ENCODE measurements at places on chromosomes 5 and 9.
A peak's percentile ranks its signal among the peaks of the same experiment; 100 is the strongest.

DNA sequence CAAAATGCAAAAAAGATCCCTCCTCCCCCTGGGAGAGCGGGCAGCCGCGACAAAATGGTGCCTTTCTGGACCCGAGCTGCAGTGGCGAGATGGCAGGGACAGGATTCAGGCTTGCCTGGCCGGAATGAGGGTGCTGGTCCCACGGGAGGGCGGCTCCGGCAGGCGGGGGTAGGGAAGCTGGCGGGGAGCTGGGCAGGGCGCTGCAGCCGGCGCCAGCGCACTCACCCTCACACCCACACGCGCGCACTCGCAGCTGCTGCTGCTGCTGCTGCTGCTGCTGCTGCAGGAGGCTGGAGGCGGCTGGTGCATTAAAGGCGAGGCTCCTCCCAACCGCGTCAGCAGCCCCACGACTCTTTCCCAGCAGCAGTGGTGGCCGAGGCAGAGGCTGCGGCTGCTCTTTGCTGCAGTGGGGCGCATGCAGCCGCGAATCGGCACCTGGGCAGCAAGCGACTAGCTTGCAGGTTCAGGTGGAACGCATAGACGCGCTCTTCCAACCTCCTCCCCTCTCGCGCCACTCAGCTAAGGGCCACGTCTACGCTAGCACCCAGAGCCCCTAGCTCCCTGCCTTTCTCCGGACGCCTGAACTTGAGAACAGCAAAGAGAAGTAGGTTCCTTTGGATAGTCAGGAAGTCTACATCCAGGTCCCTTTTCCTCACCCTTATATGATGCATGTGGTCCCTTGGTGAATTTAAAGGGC is at the start of gene PPP2R2B:
PPP2R2B (minus strand) TSS at position 282 of the 697 bp plus-strand sequence.
- peak; percentile 2 for DNase-seq

DNA sequence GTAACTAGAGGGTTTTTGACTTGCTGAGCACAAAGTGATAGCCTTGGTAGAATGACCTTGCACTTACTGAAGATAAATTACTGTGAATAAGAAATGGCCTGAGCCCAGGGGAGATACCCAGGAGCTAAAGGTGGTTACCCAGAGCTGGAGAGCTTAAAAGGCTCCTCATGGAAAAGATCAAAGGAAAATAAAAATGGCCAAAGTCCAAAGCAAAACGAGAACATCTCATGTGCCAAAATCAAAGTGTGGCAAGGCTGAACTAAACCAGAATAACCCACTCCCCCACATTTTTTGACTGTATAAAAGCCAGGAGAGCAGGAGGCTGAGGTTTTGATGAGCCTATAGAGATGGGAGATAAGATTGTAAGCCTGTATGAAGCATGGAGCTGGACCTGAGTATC is 14.4 kb downstream of the IDNK start:
- DNase-seq: no peak

- DNase-seq: no peak
Observed at GRCh38 chr5:35461530-35461929, 156.1 kb upstream of the SPEF2 start.

GRCh38 chr5:86029308-86029707 is 588.4 kb upstream of the COX7C start:
- no peak for DNase-seq

GRCh38 chr5:13993926-13994325 is 49.4 kb upstream of the DNAH5 start:
- DNase-seq: no peak

- DNase-seq: no peak
Observed at GRCh38 chr9:138021251-138022056, 143.9 kb downstream of the CACNA1B start.

DNA sequence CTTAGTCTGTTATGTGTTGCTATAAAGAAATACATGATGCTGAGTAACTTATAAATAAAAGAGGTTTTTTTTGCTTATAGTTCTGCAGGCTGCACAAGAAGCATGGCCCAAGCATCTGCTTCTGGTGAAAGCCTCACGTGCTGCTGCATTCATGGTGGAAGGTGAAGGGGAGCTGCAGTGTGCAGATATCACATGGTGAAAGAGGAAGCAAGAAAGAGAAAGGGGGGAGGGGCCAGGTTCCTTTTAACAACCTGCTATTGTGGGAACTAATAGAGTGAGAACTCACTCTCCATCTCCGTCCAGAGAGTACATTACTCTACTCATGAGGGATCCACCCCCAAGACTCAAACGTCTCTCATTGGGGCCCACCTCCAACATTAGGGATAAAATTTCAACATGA is 12.5 kb upstream of the PARP8 start:
- DNase-seq: no peak

GRCh38 chr5:168415401-168415800 is 70.9 kb upstream of the RARS1 start:
- no peak for DNase-seq

- no peak for DNase-seq
Observed at GRCh38 chr5:15966066-15966640, 213.4 kb downstream of the MARCHF11 start.

GRCh38 chr9:111231801-111232580 is 98.0 kb downstream of the OR2K2 start:
- DNase-seq: no peak

DNA sequence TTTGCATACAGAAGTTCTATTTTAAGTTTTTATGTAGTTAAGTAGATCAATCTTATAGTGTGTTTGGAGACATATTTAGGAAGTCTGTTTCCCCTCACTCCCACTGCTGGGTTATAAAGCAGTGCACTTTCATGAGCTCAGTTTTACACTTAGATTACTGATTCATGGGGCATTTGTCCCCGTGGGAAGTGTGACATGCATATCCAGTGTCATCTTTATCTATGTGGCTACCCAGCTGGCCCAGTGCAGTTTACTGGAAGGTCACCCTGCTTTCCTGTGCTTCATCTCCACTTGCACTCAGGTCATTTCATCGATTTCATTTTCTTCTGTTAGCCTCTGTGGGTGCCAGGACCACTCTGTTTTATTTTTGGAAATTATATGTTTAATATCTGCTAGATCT is 49.1 kb downstream of the ADCY2 start:
- no peak for DNase-seq

DNA sequence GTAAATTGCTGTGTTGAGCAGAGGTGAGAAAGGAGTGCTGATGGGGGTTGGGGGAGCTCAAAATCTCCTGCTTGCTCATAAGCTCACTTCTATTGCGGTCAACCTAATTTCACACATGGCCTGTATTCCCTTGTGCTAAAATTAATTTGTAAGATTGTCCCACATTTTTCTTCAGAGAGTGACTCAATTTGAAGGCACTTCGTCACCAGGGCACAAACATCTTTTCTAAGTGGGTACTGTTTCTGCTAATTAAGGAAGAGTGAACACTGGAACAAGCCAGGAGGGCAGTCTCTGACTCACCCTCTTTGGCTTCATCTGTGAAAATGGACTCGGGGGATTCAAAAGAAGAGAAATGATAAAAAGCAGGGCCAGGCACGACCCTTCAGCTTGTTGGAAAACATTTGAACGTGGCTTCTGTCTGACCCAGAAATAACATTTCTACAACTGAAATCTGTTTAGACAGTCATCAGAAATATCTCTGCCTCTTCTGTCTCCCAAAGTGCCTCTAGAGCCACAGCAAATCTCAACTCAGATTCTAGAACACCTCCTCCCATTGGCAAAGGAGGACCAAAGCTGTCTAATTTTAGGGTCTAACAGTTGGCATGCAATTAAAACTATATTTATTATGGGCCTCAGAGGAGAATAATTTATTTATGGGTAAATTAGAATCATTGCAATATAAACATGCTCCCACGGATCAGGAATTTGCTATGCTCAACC is 49.8 kb downstream of the FEM1C start:
- DNase-seq: peak; percentile 22

DNA sequence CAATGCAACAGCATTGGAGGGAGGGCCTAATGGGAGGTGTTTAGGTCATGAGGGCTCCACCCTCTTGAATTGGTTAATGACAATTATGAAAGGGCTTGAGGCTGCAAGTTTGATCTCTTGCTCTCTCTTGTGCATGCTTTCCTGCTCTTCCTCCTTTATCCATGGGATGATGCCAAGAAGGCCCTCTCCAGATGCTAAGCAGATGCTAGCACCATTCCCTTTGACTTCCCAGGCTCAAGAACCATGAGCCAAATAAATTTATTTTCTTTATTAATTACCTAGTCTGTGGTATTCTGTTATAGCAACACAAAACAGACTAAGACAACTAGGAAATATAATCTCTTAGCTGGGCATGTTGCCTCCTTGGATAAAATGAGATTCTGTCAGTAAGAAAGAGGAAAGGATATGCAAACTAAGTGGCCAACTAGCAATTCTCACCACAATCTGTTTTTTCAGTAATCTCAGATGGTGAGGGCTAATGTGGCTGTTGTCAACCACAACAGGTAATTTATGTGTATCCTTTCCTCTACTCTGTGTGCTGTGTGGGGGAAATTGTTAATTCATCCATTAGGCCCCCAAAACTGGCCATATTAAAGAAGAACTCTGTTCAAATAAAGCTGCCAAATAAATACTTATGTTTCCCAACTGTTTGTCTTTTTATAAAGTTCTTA is 269.1 kb upstream of the CD180 start:
- peak; percentile 7 for DNase-seq

DNA sequence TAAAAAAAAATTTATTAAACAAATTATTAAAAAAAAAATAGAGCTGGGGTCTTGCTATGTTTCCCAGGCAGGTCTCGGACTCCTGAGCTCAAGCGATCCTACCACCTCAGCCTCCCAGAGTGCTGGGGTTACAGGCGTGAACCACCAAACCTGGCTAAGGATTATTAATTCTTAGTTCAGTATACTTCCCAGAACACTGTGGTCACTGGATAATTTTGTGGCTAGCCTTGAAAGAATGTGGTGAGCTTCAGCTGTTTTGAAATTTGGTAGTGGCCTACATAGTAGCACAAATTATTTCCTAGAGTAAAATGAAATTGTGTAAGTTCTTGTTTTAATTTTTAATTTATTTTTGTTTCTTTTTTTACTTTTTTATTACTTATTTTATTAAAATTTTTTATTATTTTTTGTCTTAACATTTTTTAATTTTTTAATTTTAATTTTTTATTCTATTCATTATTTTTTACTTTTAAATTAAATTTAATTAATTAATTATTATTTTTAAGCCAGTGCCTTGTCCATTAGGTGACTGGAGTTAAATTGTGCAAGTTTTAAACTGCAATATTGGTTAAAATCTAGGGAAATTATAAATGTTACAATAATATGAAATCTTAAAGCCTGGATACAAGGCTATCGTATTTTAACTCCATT is 23.0 kb downstream of the ARRDC3 start:
- DNase-seq: no peak

- DNase-seq: no peak
Observed at GRCh38 chr5:148455185-148455584, 71.4 kb downstream of the FBXO38 start.

GRCh38 chr9:71363286-71363961 is 242.0 kb upstream of the TRPM3 start:
- DNase-seq: peak; percentile 36

DNA sequence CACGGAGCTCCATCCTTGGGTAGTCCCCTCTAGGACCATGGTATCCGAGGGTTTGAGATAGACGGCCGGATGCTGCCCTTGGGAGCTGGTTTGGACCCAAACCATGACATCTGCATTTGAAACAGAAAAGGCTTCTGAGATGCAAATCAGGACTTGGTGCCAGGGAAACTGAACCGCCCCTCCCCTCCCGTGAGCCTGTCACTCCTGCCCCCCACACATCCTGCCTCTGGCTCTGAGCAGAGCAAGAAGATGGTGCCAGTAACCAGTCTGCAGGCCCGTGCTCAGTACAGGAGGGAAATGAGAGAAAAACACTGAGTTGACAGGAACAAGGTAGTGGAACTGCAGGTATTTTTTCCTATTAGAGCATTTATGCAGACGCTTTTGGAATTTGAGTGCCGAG is 18.6 kb downstream of the ARPC5L start:
- DNase-seq: no peak

GRCh38 chr5:147949711-147950573 is 43.6 kb upstream of the C5orf46 start:
- DNase-seq: peak; percentile 16

- no peak for DNase-seq
Observed at GRCh38 chr5:160500786-160501779, 79.4 kb downstream of the PTTG1 start.

GRCh38 chr5:94640176-94640575 is 21.7 kb downstream of the SLF1 start:
- no peak for DNase-seq

- DNase-seq: peak; percentile 84
Observed at GRCh38 chr5:16791036-16791705, 144.9 kb downstream of the MYO10 start.

DNA sequence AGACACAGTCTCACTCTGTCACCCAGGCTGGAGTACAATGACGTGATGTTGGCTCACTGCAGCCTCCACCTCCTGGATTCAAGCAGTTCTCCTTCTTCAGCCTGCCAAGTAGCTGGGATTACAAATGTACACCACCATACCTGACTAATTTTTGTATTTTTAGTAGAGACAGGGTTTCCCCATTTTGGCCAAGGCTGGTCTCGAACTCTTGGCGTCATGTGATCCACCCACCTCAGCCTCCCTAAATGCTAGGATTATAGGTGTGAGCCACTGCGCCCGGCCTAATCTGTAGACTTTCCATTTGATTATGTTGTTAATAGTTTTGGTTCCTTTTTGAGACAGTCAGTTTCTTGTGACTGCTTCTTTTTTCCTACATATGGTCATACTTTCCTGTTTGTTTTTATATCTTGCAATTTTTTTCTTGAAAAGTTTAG is 31.0 kb downstream of the MTREX start:
- DNase-seq: no peak

DNA sequence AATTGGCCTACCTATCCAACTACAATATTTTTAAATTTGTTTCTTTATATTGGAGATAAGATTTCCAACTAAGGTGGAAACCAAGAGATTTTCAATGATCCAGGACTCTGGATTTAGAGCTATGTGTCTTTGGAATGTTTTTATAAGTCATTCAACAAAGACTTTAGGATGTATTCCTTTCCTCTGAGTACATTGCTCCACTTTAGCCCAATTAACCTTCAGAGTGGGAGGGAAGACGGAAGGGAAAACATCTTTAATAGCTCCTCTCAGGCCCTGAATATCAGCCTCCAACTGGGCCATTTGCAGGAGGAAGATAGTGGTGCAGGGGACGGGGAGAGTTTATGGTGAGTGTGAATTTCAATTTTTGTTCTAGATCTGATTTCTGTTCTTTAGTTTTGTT is 239.2 kb downstream of the PIK3R1 start:
- DNase-seq: no peak

DNA sequence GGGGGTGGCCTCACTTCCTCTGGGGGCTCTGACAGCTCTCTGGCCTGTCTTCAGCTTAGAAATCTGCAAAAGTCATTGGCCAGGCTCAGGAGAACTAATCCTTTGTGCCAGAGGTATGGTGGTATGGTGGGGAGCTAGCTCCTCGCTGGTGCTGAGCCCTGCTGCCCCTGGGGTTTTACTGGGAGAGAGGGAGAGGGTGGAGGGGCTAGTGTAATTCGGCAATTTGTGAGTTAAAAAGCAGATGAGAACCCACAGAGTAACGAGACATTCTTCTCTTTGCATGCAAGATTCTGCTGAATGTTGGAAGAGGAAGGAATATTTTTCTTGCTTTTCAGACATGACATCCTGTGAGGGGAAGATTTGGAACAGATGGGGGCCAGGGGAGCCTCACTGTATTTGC is 65.5 kb upstream of the SPRY4 start:
- DNase-seq: peak; percentile 27
